K562 (cell line): ENCODE measurements at places on chromosomes 7 and 10.

DNA sequence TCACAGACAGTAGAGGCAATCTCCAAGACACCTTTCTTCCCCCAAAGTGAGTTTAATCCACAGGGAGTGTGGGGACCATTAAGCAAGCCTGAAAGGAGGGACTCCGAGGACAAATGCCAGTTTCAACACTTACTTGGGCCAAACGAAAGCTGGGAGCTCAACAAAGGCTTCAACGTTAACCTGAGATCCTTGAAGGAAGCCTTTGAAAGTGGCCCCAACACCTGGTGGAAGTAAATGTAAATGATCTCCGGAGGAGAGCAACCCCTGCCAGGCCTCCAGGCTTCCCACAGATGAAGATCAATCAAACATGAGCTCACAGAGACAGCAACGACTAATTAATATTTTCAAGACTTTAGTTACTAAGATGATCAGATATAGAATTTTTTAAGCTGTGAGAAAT is 103.8 kb downstream of the PIP4K2A start:
- no peak for DNase-seq

- no peak for DNase-seq
Measured at GRCh38 chr10:126153711-126154628, 234.3 kb downstream of the ADAM12 start.

- DNase-seq = no peak
Measured at GRCh38 chr7:40887099-40887498, 752.3 kb downstream of the SUGCT start.

- DNase-seq = peak; percentile 31
Measured at GRCh38 chr10:48655411-48656240, 29.0 kb upstream of the WDFY4 start.

DNA sequence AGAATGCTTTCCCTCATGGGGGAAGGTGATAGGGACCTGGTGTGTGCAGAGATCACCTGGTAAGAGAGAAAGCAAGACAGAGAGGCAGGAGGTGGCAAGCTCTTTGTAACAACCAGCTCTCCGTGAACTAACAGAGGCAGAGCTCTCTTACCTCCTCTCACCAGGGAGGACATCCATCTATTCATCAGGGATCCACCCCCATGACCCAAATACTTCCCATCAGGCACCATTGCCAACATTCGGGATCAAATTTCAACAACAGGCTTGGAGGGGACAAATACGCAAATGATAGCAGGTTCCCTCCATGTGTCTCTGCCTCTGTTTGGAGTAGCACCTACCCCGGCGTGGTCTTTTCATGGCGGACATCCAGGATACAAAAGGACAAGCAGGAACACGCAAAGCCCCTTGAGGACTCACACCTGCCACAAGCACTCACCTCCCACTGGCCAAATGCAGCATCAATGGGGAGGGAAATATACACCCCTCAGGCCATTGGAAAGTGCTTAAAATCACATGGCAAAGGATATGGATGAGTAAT is 431.2 kb upstream of the AUTS2 start:
- no peak for DNase-seq

GRCh38 chr7:100613412-100614175 is 1.3 kb downstream of the MOSPD3 start:
- DNase-seq = no peak

- DNase-seq = peak; percentile 50
Measured at GRCh38 chr7:91034459-91035368, 229.5 kb upstream of the FZD1 start.

DNA sequence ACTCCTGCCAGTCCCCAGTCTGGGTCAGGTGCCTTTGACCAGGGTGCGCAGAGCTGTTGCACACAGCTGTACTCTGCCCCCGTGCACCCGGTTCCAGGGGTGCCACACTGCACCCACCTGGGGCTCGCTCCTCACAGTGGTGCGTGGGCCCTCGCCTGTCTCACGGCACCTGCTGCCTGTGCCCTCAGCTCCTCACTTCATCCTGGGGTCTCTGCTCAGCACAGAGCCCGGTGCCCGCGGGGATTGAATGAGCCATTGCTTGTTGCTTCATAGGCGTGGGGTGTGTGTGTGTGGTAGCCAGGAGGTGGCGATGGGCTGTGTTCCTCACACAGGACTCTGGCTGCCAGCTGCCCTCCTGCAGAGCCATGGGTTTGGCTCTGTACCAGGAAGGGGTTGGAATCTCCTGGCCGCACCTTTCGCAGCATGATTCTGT is 18.5 kb downstream of the EIF3B start:
- no peak for DNase-seq

- DNase-seq = no peak
Measured at GRCh38 chr10:123262456-123262855, 108.3 kb downstream of the BUB3 start.

GRCh38 chr7:151243045-151243349 is 5.5 kb downstream of the SMARCD3 start:
- no peak for DNase-seq

- no peak for DNase-seq
Measured at GRCh38 chr7:95471071-95471470, 14.7 kb upstream of the ASB4 start.

DNA sequence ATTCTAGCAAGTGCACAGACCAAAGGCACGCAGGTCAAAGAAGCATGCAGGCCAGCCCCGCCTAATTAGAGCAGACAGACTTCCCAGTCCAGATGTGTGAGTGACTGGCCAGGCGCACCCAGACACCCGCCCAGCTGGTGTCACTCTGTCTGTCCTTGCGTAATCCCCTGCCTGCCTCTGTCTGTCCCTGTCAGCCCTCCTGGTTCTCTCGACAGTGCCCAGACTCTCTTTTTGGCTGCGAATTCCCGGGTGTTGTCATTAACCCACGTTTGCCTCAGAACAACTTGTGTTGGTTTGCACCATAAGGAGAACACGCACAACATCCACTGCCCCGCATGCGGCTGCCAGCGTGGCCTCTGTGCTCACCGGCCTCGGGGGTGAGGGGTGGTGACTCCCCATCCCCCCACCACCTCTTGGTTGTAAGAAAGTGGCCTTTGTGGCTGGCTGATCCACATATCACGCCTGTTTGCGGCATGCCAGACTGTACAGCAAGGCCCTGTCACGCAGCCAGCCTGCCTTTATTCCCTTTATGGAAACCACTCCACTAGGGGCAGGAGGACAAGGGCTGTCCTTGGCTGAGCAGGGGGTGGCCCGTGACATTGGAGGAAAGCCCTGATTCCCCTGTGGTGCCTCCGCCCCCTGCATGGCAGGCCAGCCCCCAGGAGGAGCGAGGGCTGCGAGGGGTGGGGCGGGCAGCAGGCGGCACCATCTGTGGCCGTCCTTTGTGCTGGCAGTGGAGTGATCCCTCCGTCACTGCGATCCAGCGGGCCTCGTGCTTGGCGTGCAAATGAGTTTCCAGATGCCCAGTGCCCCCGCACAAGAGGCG is 72.8 kb upstream of the PPIF start:
- no peak for DNase-seq

DNA sequence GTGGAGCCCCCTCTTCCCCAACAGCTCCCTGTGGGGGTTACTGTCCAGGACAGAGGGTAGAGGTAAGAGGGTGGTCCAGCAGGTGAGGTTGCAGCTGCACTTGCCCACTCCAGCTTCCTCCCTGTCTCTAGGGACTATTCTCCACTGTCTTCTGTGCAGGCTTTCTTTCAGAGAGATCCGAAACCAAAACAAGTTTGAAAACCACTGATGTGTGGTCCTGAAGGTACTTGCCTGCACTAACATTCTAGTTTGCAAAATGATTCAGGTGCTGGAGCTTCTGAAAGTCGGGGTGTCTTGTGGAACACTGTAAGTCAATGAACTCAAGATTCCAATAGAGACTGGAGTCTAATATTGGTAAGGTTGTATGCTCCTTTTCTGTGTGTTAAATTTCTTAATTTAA is 63.1 kb downstream of the BLNK start:
- no peak for DNase-seq

DNA sequence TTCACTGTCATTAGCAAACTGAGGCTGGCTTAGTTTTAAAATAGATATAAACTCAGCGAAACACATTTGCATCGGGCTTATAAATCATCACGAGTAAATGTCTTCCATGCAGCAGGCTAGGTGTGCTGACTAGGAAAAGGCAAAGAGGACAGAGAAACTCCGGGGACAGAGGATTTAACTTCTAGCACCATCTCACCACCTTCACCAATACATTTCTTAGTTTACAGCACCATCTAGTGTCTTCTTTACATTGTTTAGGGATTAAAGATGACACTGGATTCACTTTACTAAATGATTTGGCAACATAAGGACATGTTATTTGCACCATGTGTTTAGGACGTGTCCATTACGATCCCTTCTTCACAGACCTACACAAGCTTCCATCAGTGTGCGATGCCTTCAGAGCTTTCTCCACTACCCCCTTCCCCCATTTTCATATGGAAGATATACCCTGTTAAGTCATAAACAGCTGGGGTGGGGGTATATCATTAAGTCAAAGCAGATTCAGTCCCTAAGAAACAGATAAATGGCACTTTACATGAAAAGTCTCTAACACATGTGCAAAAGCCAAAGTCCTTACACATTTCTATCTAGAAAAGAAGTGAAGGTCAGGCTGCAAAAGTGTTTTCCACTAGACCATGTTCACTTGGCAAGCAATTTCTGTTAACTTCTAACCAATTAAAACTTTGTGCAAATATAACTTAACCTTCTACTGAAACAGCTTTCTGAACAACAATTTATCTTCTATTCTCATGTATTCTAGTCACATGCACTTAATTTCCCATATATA is 103.3 kb downstream of the GRB10 start:
- DNase-seq = no peak

DNA sequence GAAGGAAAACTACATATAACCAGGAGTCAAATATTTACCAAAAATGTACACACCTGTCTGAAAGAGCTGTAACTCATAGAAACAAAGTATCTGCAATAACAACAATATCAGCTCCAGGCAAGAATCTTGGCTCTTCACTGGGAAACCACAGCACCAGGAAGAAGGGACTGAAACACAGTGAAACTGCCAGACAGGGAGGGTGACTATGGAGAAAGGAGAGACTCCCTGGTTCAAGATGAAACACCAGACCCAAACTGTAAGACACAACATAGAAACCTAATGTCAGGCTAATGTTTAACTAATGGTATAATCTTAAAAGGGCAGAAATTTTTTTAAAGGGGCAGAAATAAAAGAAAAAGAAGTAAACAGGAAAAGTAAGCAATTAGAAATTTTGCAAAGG is 11.5 kb upstream of the TAS2R39 start:
- DNase-seq = no peak

DNA sequence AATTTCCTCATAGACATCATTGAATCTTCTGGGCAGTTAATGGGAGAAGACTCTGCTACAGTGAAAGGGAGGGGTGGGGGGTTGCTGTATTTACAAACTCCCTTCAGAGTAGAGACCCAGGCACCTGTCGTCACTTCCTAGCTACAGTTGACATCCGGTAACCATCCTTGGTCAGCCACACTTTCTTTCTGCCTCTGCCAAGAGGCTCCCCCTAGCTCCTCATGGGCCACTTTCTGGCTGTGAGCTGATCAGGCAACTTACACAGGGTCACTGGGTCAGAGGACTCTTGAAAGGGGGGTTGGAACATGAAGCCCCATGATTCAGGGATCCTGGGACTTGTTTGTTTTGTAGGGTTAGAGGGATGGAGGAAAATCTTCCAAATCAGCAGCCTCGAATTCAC is 1.2 kb downstream of the TECPR1 start:
- DNase-seq = peak; percentile 13

DNA sequence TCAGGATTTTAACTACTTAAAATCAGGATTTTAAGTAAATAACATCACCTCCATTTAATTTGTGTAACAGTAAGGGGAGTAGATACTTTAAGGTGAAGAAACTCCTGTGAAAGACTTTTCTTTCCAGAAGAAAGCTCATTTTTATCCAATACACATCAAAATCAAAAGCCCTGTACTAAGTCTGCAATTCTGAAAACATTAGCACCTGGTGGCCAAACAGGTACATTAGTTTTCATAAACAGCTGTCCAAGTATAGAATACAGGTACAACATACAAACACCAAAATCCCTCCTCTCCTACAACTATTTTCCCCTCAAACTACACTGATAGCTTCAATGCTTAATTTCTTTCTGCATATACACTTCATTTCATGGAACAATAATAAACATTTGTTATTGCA is 22.9 kb downstream of the FAM3C start:
- DNase-seq = no peak

- DNase-seq = peak; percentile 79
Measured at GRCh38 chr10:124539935-124540641, 78.5 kb downstream of the LHPP start.

DNA sequence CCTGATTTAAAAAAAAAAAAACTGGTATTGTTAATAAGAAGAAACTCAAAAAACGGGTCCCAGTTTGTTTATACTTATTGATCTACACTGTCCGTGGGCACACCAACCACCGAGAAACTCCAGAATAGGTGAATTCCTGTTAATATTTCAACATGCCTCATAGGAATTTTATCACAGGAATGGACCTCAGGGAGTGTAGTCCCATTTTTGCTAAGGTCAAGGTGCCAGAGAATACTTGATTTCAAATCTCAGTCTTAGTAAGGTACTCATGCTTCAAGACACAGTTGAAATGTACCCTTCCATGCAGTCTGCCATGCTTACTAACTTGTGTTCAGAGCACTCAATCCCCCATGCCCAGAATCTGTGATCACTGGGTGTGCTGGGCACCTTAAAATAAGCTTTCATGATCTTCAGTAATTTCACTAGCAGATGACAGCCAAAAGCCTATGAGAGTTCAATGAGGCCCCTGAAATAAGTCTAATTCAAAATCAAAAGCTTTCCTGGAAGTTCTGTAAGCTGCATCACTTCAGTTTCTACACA is 385.7 kb downstream of the TNS3 start:
- DNase-seq = no peak

DNA sequence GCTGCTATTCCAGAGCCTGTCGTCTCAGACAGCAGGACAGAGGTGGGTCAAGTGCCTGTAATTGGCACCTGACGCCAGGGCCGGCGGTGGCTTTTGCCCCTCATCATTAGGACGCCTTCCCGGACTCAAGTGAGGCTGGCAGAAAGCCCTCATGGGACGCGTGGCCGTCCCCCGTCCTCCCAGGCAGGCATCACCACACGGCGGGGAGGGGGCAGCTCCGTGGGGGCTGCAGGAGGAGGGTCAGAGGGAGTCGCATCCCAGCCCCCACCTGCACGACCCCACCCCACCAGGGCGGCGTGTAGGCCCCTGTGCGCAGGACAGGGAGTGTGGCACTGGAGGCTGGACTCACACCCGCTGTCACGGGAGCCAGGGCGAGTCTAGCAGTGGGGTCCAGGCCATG is 16.3 kb downstream of the CFAP46 start:
- DNase-seq = no peak

GRCh38 chr7:77566421-77566820 is 29.3 kb downstream of the PTPN12 start:
- DNase-seq = no peak

DNA sequence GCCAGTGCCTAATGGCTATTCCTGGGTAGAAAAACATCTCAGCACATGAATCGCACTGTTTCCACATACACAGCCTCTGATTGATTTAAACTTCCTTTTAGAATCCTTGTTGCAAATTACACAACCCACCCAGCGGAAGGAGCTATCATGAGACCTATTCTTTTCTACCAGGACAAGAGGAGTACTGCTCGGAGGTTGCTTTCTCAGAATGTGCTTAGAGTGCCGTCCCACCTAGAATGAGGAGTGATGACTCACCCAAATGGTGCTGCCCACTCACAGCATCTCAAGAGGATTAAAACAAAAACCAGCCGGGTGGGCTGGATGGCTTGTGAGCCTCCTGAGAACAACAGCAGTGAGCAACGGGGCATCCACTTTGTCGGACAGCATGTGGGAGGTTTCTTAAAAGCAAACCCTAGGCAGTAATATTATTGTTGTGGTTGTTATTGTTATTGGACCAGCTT is 128.9 kb downstream of the DGKI start:
- DNase-seq = no peak
